ENCODE measurements at places on chromosomes 7 and 10.
A peak's percentile ranks its signal among the peaks of the same experiment; 100 is the strongest.

- DNase-seq = no peak
These were observed 35.1 kb upstream of the ING3 start for GRCh38 chr7:120915314-120916105.

DNA sequence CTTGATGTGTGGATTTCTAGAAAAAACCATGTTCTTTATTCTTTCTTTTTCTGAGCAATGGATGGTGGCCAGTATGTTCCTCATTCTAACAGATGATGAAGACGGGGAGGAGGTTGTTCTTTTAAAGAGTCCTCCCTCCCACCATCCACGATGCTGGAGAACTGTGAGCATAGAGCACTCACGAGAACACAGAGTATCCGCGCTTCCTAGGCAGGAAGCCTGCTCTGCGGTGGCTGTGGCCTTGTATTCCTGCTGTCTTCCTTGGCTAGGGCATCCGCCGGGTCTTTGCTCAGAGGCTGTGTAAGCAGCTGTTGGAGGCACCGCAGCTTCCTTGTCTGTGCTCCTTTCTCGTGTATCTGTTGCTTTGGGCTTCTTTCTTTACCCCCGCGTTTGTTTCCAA is 214.2 kb downstream of the CCDC3 start:
- no peak for DNase-seq

- peak; percentile 24 for DNase-seq
These were observed 43.6 kb downstream of the NSUN6 start for GRCh38 chr10:18607503-18608378.

- DNase-seq = no peak
These were observed 27.9 kb downstream of the CDH23 start for GRCh38 chr10:71424496-71425194.

- no peak for DNase-seq
These were observed 24.2 kb downstream of the PRPS1L1 start for GRCh38 chr7:18003286-18003994.

DNA sequence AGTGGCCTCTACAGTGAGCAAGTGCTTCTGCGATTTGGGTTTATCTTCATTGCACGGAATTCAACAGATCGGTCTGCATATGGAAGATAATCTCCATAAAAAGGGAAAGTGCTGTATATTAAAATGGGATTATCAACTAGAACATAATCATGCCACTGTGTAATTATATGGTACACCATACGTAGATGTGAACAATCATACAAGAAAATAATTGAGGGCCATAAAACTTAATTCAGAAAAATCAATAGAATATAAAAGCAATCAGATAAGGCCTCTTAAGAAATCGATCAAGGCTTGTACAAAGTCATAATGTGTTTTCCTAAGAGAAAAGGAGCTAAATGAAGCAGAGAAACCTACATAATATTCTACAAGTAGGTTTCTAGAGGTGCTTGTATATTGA is 157.5 kb upstream of the MGMT start:
- DNase-seq = no peak

GRCh38 chr7:80279760-80280159 is 145.1 kb downstream of the GNAI1 start:
- DNase-seq = no peak

DNA sequence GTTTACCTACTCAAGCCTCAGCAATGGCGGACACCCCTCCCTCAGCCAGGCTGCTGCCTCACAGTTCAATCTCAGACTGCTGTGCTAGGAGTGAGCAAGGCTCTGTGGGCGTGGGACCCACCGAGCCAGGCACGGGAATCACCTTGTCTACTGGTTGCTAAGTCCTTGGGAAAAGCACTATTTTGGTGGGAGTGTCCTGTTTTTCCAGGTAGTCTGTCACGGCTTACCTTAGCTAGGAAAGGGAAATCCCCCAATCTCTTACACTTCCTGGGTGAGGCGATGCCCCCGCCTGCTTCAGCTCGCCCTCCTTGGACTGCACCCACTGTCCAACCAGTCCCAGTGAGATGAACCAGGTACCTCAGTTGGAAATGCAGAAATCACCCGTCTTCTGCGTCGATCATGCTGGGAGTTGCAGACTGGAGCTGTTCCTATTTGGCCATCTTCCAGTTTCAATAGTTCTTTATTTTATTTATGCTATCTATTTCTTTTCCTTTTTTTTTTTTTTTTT is at the start of gene HYAL4:
Gene HYAL4 (plus strand): TSS at position 458 of the 508 bp plus-strand sequence. CDS start 23,105 bp downstream, outside the sequence.
- no peak for DNase-seq

DNA sequence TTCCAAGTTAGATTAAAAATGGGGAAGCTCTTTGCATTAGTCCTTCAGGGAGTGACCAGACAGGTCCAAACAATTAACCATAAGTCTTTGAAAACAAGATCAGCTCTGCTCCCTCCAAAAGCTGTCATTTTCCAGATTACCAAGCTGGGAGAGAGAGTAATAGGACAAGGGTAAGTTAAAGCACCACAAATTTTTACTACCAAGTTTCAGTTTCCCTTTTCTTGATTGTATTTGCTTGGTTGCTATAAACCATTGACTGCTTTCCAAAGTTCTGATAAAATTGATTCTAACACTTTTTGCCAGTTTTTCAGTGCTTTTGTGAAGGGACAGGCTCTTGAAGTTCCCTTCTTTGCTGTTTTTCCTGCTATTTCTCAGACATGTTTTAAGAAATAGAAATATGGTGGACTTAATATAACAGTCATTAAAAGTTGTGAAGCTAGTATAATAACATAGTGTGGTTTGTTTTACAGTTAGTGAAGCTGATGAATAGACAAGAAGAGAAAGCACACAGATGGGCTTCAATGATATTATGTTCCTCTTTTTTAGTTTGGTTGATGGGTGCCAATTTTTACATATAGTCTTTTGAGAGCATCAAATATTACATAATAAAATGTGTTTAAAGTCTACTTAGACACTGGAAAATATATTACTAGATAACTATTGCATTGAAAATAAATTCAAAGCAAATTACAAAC is 40.0 kb upstream of the ZNF365 start:
- DNase-seq = no peak

- DNase-seq = no peak
These were observed 50.0 kb downstream of the SLC37A3 start for GRCh38 chr7:140348161-140348849.

DNA sequence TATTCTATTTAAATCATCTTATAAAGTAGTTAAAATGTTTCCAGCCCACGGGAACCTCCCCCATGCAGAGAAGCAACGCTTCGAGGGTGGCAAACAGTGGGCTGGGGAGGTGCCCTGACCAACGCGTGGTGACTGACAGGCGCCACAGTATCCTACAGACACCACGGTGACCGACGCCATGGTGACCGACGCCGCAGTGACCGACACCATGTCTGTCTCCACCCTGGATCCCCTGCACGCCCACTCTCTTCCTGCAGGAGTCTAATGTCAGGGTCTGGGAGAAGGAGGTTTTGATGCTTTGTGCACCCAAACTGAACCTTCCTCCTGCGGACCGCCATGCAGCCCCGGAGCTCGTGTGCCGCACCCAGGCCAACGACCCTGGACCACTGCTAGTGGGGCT is 464.4 kb downstream of the PTPRN2 start:
- no peak for DNase-seq

- no peak for DNase-seq
These were observed 116.4 kb downstream of the ITGB8 start for GRCh38 chr7:20447021-20447650.

DNA sequence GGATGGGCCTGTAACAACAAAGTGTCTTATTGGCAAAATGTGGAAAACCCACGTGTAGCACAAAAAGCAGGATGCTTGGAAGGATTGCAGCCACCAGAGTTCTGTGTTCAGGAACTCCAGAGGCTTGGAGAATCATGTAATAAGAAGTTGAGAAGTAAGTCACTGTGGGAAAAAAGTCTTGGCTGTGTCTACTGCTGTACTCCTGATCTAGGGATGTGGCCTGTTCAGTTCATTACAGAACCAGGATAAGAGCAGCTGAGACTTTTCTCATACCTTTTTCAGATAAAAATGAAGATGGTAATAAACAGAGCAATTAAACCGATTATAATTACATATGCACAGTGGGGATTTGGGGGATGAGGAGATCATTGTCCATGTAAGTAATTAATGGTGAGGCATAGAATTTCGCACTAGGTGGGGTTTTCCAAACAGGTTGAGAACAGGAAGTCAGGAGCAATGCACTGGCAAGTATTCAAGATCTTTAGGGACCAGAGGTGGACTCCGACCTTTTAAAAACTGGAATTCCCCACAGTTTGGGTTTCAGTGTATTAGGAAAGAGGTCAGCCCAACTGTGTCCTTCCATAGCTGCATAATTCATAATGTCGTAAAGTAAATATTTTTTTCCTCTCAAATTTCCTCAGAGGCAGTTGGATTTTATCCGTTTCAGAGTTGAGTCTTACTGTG is 281.7 kb downstream of the FRMD4A start:
- no peak for DNase-seq

DNA sequence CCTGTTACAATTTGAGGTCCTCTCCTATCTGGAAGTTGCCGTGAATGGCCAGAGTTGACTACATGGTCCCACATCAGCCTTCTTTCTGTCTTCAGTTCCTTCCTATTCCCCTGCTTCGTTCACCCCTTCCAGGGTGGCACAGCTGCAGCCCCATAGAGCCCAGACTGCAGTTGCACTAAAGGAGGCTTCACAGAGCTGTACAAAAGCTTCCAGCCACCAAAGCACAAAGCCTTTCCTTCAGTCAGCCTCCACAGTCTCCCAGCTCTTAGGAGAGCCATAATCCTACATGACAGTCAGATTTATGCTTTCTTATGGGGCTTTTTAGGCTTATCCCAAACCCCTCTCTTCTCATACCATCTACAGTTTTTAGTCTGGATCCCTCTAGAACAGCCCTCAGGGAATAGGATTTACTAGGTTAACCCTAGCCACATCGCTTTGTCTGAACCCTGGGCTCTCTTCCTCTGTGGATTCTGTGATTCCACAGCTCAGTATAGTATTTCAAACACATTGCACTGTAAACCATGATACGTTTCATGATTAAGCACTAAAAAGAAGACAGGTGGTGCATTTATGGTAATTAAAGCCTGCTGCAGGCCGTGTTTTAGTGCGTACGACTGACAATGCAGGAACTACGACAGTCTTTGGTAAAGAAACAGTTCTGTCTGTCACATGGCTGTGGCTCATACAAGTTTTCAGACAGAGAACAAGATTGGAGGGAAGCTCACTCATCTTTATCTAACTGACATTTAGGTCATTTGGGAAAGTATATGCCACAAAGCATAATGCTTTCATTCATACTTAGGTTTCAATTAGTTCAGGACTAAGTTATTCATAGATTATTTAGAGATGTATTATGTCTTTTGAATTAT is 208.3 kb upstream of the KMT2E start:
- no peak for DNase-seq

GRCh38 chr7:36668080-36668479 is 56.2 kb downstream of the AOAH start:
- DNase-seq = no peak

GRCh38 chr10:119450606-119451299 is 91.8 kb downstream of the RGS10 start:
- no peak for DNase-seq

DNA sequence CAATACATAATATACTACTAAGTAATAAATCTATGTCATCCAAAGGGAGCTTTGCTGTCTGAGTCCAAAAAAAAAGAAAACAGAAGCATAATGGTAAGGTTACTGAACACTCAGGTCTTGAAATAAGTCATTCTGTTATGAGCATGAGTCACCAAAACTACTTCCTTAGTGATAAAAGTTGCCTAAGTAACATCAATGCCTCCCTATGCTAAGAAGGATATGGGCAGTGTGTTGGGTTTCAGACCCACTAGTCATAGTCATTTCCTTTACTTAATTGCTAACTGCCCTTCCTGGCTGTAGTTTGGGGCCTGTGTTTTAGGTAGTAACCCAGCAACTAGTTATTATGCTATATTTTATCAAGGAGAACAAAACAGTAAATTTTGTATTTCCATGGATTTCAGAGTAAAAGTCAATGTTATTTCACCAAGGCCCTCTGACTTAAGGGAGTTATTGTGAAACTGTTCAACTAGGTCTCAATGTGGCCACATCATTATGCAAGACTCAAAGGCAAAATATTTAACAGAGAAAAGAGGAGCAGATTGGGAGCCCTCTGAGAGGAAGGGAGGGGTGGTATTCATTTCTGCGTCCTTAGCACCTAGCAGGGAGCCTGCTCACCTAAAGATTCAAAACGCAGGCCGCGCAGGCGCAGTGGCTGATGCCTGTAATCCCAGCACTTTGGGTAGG is 11.7 kb upstream of the VIM start:
- peak; percentile 30 for DNase-seq

DNA sequence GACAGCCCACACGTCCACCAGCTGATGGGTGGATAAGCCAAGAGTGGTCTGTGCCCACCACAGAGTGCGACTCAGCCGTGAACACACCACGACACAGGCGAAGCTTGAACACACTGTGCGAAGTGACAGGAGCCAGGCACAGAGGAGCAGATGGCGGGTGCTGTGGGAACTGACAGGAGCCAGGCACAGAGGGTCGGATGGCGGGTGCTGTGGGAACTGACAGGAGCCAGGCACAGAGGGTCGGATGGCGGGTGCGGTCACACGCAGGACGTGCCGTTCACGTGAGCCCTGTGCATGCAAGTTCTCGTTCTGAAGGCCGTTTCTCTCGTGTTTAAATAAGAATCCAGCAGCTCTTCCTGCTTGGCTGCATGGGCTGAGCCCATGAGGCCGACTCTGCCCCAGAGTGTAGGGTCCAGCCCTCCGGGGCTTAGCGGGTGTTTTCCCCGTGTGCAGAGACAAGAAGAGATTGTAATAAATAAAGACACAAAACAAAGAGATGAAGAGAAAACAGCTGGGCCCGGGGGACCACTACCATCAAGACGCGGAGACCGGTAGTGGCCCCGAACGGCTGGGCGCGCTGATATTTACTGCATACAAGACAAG is 5.9 kb upstream of the ADAP1 start:
- no peak for DNase-seq
